Activated T-helper 9 cell treated with anti-CD3 and anti-CD28 coated beads, Interleukin-2, amount 50 U/mL, for 16 hours (primary cell): ENCODE measurements at places on chromosomes 5 and 9.

GRCh38 chr5:84830265-84830664 lies 445.6 kb upstream of the EDIL3 start:
- no peak for DNase-seq

DNA sequence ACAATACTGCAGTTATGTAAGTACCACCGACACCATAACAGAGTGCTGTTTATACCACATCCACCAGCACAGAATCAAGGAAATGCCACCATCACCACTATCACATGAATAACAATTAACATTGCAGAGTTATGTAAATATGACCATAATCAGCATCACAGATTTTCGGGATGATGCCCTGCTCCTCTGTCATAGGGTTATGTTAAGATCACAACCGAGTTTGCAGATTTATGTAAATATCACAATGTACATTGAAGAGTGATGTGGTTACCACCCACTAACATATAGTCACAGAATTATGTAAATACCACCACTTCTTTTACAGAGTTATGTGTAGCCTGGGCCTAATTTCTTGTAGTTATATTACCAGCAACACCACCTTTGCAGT lies 61.8 kb downstream of the SHC3 start:
- DNase-seq: no peak

DNA sequence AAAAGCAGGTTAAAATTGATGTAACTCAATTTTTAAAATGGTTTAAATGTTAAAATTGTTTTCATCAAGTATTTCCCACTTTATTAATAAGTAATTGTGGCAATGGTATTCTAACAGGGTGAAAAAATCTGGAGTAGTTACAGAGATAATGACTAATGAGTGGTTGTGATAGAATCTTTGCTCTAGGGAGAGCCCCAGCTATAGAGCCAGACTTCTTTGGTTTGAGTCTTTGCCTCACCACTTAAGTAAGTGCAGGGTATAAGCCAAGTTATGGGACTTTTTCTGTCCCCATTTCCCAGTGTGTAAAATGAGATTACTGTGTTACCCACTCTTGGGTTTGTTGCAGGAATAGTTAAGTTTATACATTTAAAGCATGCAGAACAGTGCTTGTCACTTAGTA lies 158.1 kb downstream of the FER start:
- DNase-seq: no peak

DNA sequence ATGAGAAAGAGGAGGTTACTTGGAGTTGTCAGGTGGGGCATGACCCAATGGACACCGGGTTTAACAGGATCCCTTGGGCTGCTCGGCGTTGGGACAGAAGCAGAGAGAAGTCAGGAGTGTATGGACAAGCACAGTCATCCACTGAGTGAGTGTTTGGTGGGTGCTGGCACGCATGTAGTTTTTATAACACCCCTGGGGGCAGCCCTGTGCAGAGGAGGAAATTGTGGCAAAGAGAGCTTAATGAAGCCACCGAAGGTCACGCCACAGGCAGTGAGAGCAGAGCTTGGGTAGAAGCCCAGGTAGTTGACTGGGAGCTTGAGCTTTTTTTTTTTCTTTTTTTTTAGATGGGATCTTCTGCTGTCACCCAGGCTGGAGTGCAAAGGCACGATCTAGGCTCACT lies 43.2 kb upstream of the IER5L start:
- DNase-seq: no peak

GRCh38 chr5:83095957-83096539 lies 18.7 kb downstream of the XRCC4 start:
- DNase-seq: no peak

- DNase-seq: no peak
These were observed 1032.8 kb upstream of the DMAC1 start for GRCh38 chr9:8832386-8832785.
